ENCODE measurements at places on chromosomes 2 and 18. TPM values are rescaled to one million over a fixed set of nuclear protein-coding genes. Genes with fewer than 3 reads are reported as not detected.

Gene L3MBTL4
- total RNA-seq: 16.3 TPM

Gene STRADB
- 13.9 TPM for total RNA-seq

DNA sequence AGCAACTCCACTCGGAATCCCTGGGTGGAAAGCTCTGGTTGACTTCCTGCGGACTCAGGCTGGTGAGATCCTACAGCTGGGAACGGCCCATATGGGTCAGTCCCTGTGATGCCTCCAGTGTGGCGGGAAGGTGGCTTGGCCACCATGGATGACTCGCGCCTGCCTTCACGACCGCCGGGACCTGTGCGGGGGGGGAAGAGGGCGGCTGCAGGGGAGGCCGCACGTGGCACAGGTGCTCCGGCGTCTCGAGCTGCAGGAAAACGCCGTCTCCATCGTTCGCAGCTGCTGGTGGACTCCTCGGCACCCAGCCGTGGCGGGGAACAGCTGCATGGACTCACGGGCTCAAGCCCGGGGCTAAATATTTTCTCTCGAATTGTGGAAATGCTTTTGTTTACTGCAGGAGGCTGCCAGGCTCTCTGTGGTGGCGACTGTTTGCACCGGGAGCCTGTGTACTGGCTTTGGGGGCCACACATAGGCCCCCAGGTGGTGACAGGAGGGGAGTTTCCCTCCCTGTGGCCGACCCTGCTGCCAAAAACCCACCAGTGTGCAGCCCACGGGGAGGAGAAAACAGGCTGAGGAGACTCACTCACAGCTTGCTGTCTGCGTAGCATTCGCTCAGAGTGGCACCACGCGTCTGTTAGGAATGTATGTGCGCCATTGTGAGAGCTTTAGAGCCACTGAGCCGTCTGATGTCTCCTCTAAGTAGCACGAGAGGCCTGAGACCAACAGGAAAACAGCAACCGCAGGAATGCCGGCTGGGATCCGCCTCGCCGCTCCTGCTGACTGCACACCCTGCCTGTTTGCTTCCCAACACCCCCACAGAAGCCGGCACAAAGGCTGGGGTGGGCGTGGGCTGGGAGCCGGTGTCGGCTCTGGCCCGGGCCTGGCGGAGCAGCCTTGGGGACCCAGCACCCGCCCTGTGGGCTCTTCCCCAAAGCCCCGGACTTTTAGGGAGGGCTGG is 89.2 kb downstream of the NFATC1 start:
- peak; percentile 68 for DNase-seq
- no peak overlapping the region for H3K4me3 ChIP-seq
- H3K27ac ChIP-seq: no peak overlapping the region
- peaks cover 25% of the 10 kb centered on the region for H3K4me1 ChIP-seq
- no peaks in the 10 kb centered on the region for H3K27me3 ChIP-seq
- H3K36me3 ChIP-seq: no peaks in the 10 kb centered on the region

DNA sequence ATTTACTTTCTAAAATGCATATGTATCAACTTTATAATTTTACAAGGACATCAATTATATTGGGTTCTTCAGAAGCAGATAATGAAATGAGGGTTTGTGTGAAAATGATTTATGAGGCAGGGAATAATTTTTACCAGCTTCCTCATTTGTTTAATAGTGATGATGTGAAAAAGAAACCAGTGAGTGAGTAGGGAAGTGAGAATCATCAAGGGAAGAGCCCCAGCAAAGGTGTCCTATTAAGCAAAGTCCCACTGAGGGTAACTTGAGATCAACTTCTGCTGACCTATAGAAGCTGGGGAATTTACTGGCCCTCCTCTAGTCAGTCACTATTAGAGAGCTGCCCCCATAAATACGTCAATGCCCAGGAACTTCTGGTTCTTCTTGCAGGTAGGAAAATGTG is 266.8 kb upstream of the LYPD1 start:
- no peaks in the 10 kb centered on the region for H3K27me3 ChIP-seq
- no peak overlapping the region for H3K27ac ChIP-seq
- DNase-seq: no peak
- peaks cover 3% of the 10 kb centered on the region for H3K4me1 ChIP-seq

DNA sequence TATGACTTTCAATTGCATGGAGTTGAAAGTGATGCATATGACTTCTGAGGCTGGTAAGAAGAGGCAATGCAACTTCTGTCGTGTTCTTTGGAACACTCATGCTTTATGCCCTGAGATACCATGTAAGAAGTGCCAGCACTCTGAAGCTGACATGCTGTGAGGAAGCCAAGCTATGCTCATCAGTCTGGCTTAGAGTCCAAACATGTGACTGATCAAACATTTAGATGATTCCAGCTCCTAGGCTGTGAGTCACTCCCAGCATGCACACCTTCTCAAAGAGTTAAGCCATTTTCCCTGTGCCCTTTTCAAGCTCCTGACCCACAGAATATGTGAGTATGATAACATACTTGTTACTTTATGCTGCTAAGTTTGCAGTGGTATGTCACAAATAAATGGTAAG is 15.8 kb upstream of the VRK2 start:
- H3K36me3 ChIP-seq: no peaks in the 10 kb centered on the region
- no peaks in the 10 kb centered on the region for H3K27me3 ChIP-seq
- DNase-seq: no peak
- no peak overlapping the region for H3K27ac ChIP-seq
- no peaks in the 10 kb centered on the region for H3K4me1 ChIP-seq
